Uterus (tissue), 4 donors: ENCODE measurements at places on chromosomes 2 and 18. TPM values are rescaled to one million over a fixed set of nuclear protein-coding genes. Genes with fewer than 3 reads are reported as not detected.

Gene GALNT3
- total RNA-seq = 0.29 TPM

Gene SCLY
- 5.1 TPM for total RNA-seq

Gene FRZB
- total RNA-seq = 0.29 TPM

Gene MRO
- total RNA-seq = not detected

Gene DCC
- 0.40 TPM for total RNA-seq

Gene GKN2
- total RNA-seq = not detected

Gene SEC11C
- total RNA-seq = 4.4 TPM

Gene AUP1
- 69.4 TPM for total RNA-seq

Gene LPIN2
- total RNA-seq = 7.4 TPM

Gene CYRIA
- 7.6 TPM for total RNA-seq

Gene TRAPPC8
- 54.8 TPM for total RNA-seq

Gene KLHL41
- 4.4 TPM for total RNA-seq

Gene ZNF385B
- total RNA-seq = not detected

Gene LRRTM1
- total RNA-seq = not detected

Gene FHOD3
- not detected for total RNA-seq

Gene CAPN14
- total RNA-seq = 0.29 TPM

Gene COLEC12
- 28.4 TPM for total RNA-seq

Gene ANKRD30BL
- total RNA-seq = 11.2 TPM

Gene SCTR
- total RNA-seq = not detected

Gene FIGN
- total RNA-seq = 1.8 TPM

Gene EFHD1
- 8.5 TPM for total RNA-seq

Gene CD226
- 5.5 TPM for total RNA-seq

Gene SERPINB4
- total RNA-seq = not detected

Gene CDK5R2
- not detected for total RNA-seq

Gene CASP8
- 27.4 TPM for total RNA-seq

Gene ERICH2
- total RNA-seq = not detected

Gene C2orf81
- total RNA-seq = 2.9 TPM

Gene NBEAL1
- 43.8 TPM for total RNA-seq

Gene DNAJC10
- total RNA-seq = 154 TPM

Gene RRM2
- total RNA-seq = not detected

Gene PDE11A
- total RNA-seq = 2.3 TPM

Gene PTPN18
- total RNA-seq = 36.8 TPM

Gene GPR75
- 0.29 TPM for total RNA-seq

Gene TXNDC2
- not detected for total RNA-seq

Gene GALR1
- total RNA-seq = 0.21 TPM

Gene SLC40A1
- total RNA-seq = 210 TPM

Gene REL
- 1.8 TPM for total RNA-seq
